Inflammatory macrophage (primary cell): ENCODE measurements at places on chromosomes 1 and 21.
A peak's percentile ranks its signal among the peaks of the same experiment; 100 is the strongest.

- no peak for DNase-seq
Measured at GRCh38 chr1:96962216-96962615, 240.6 kb downstream of the PTBP2 start.

DNA sequence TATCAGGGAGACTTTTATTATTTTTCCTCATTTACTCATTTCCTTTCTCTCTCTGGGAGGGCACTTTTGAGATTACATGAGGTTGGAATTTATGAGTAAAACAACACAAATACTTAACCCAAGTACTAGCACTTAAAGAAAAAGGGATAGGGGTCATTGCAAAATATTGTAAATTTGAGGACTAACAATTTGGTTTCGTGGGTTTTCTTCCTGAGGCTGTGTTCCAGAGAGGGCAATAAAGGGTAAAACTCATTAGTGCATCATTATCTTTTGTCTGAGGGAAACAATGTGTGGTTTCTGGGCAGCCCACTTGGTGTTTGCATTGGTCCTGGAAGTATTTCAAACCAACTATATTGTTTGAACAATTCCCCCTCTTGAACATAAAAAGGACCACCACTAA, 96.5 kb downstream of the GREM2 start:
- no peak for DNase-seq

GRCh38 chr1:23133587-23133986, 35.1 kb downstream of the LUZP1 start:
- no peak for DNase-seq

DNA sequence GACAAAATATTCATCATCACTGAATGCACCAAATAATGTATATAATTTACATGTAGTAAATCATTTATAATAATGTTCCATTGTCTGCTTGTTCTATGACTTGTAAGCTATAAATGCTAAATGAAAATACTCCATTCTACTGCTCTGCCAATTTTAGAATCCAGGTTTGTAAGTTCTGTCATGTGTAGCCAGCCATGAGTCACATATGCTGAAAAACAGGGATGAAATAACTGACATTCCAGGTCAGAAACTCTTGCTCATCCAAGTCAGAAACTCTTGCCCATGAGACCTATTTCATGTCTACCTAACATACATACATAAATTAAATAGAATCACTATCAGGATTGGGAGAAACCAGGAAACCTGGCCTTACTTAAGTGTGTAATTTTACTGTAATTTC, 95.6 kb downstream of the ASH1L start:
- DNase-seq = no peak

- no peak for DNase-seq
Measured at GRCh38 chr1:161085165-161085564, 4.2 kb downstream of the NECTIN4 start.

GRCh38 chr1:43227143-43227764, 42.5 kb upstream of the TMEM125 start:
- DNase-seq = peak; percentile 79

GRCh38 chr1:77857552-77857951, 30.9 kb upstream of the NEXN start:
- DNase-seq = no peak

DNA sequence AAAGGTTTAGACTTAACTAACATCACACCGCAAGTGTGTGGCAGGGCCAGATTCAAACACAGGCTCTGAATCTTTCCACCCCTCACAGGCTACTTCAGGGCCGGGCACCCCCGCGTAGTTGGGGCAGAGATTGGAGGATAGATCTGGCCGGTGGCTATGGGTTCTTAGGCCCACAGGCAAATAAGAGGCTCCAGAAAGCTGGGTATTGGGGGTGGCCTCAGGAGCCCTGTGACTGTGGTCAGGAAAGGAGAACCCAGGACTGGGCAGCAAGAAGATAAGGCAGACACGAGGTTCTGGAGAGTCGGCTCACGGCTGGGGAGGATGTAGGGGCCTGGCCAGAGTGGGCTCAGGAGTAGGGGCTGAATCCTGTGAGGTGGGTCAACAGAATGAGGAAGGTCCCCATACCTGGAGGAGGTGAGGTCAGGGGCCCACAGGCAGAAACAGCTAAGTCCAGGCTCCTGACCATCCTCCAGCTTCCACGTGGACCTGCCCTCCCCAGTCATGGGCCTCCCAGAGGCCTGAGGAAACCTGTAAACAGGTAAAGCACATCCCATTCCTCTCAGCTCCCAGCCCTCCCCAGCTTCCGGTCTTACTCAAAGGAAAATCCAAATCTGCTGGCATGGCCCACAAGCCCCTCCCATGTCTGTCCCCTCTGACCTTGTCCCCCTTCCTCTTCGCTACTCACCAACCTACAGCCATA, 306.2 kb downstream of the MATN1 start:
- no peak for DNase-seq

GRCh38 chr21:17763288-17764037, 55.7 kb downstream of the C21orf91 start:
- no peak for DNase-seq

- no peak for DNase-seq
Measured at GRCh38 chr1:243407284-243408018, 151.6 kb downstream of the SDCCAG8 start.

- no peak for DNase-seq
Measured at GRCh38 chr1:38004284-38005108, 818 bp downstream of the FHL3 start.

DNA sequence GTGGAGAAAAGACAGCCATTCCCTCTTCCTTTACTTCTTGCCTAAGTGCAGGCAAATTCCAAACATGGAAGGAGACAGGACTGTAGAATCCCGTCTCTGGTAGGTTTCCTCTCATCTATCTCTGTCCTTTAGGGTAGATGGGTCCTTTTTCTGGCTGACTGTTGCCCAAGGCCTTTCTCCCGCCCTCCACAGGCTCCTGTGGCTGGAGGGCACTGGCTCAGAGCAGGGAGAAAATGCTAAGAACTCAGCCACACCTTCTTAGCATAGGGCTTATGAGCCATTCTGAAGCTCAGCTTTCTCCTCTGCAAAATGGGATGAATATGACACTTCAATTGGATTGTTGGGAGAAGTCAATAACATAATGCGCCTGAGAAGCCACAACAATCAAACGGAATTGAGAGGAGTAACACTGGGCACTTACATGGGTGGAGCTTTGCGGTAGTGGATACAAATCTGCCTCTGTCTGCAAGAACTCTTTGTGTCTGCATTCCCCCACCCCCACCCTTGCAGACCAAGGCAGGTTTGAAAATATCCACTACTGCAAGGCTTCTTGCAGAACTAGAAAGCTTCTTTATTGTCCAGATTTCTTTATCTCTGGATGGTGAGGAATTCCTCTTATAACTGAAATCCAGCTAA, 94.7 kb downstream of the CSMD2 start:
- DNase-seq = no peak

GRCh38 chr1:77975907-77976306, 3.0 kb downstream of the FUBP1 start:
- DNase-seq = no peak

GRCh38 chr21:21973806-21974205, 975.6 kb downstream of the NCAM2 start:
- DNase-seq = no peak

DNA sequence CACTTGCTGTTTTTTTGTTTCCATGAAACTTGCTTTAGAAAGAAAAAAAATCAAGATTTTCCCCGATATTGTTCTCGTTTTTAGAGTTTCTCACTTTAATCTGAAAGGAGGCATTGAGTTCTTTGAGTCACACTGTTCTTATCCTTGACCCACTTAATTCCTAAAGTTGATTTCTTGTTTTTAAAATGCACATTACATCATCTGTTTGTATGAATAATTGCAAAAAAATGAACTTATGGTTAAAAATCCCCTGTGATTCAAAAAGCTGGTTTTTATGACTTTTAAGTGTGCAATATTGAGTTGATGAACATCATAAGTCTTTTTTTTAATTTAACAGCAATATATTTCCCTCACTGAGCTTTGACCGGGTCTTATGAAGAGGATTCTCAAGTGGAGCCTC, 131.6 kb downstream of the SNX7 start:
- DNase-seq = no peak

DNA sequence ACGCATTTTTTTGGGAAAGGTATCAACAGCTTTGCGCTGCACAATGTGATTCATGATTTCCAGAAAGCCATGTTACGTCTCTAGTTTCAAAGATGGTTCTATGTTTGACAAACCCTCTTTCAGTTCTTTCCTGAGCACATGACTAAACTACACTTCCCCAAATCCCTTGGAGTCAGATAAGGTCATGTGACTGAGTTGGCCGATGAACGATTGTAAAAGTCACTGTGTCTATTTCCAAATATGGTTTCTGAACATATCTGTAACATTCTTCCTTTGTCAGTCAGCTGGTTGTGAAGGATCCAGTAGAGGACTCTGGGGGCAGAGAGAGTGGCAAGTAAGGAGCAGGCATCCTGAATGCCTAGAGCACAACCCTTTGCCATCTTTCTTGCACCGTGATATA, 35.4 kb downstream of the TMPRSS15 start:
- peak; percentile 6 for DNase-seq

DNA sequence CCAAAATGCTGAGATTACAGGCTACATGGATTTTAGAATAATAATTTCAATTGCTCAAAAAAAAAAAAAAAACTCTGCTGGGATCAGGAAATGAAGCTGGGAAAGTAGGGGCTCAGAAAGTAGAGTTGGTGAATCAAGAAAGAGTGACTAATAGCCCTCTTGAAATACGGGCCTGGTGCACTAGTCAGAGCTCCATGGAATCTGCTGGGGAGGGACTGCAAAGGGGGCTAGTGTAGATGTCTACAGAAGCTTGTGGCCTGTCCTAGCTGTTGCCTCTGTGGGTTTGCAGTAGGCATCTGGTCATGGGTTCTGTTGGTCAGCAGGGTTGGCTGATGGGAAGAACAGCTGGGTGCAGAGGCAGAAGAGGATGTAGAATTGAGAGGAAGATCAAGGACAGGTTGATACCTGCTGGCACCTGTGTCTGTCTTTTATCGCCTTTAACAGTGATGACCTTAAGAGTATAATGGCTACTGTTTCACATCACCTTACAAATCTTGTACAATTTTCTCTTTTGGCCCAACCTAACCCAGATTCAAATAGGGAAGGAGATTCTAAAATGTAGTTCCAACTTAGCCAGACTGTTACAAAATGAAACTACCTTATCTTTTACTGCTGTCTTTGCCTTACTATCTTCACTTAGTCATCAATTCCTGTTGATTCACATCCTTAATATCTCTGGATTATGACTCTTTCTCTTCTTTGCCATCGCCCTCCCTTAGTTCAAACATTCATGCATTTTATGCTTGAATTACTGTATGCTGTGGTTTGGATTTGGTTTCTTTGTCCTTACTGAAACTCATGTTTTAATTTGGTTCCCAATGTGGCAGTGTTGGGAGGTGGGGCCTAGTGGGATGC, 126.2 kb downstream of the GIPC2 start:
- no peak for DNase-seq

DNA sequence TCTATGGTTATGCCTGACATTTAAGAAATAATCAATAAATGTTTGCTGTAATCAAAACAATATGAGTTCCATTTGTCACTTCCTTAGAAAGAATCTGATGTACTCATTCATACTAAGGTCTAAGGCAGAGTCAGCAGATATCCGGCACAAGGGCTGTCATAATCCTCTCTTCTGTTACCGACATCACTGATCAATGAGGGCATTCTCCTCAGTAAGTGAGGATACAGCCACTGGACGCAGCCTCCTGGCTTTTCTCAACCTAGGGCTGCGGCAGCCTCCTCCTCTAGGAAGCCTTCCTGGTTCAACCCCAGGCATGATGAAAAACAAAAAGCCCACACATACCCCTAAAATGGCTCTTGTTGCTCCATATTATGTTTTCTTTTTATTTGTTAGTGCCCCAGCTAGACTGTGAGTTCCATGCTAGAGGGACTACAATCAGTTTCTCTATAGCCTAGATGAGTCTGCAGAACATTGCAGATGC, 40.7 kb upstream of the TENT5C start:
- DNase-seq = no peak

DNA sequence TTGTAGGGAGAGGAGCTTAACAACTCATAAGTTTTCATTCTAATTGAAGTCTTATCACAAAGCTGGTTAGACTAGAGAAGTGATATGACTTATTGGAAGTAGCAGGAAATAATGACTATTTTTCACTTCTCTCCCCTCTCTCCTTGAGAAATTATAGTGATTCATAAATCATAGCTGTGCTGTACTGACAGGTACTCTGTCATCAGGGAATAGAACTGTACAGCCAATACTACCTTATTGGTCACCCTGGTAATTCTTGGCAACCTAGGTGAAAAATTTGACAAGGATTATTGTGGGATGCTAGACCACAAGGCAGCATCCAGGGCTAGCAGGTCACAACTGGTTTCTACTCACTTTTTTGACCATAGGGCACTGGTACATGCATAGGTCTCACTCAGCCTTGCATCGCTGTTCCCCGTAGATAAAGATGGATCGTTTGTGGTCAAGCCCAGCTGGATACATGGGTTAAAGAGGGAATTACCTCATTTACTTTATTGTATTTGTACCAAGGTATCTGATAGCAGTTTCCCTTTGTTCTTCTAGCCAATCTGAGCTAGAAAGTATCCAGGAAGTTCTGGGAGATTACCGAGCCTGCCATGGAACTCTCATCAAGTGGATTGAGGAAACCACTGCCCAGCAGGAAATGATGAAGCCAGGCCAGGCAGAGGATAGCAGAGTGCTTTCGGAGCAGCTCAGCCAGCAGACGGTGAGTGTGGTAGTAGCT, 113.6 kb downstream of the MACF1 start:
- DNase-seq = no peak

DNA sequence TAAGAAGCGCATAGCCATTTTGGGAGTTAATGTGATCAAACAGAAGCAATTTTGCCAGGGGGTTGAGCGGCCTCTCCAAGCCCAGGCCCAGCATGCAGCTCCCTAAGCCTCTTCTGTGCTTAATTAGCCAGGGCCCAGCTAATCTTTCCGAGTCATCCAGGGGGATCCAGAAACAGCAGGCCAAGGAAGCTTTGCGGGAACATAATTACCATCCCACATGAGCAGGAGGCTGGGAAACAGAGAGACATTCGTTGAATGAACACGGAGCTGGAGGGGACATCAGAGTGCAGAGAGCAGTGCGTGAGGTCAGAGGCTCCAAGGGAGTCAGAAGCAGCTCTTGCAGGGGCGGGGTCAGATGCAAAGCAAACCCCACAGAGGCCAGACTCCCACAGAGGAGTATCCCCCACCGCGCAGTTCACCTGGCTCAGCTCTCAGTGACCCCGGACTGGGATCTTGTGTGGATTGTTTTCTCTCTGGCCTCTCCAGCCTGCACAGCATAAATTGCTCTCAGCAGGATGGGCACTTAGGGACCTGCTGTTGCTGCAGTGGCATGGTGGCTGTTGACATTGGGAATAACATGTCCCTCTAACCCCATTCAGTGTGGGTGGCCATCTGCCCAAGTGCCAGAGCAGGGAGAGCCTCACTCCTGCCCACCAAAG, 657.4 kb downstream of the AJAP1 start:
- no peak for DNase-seq

DNA sequence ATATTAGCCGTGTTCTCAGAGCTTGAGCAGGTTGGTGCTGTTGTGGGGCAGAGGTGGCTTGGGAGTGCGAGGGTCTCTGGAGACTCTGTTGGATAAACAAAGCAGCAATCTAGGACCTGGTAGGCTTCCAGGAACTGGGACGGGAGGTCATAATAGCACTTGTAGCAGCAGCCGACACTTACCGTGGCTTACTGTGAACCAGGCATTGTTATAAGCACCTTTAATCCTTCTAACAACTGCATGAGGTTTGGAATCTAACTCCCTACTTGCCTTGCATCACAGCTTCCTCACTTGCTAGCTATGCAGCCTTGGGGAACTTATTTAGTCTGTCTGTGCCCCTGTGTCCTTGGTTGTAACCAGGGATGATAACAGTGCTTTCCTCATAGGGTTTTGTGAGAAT, 94.9 kb downstream of the NAV1 start:
- DNase-seq = no peak
